Effector CD4-positive, alpha-beta T cell (primary cell): ENCODE measurements at places on chromosomes 1 and 21.

GRCh38 chr1:118021668-118022067, 92.1 kb downstream of the WDR3 start:
- DNase-seq = no peak

- no peak for DNase-seq
Measured at GRCh38 chr1:82399093-82399492, 598.4 kb downstream of the ADGRL2 start.

- peak; percentile 95 for DNase-seq
Measured at GRCh38 chr1:153963030-153963849, at the start of gene SLC39A1. SLC39A1 (minus strand) TSS chr1:153963537; CDS start chr1:153962715, 822 bp downstream.

DNA sequence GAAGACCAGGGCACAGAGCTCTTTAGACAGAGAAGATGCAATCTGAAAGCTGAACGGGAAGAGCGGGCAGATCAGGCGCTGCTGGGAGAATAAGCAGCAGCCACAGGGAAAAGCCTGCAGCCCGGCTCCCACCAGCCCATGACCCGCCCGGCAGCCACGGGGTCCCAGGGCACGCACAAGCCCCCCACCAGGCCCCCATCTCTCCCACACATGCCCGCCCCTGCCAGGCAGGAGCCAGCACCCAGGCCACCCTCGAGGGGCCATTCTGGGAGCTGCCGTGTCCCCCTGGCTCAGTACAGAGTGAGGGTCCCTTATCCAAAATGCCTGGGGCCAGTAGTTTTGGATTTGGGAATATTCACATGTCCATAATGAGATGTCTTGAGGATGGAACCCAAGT, 16.3 kb downstream of the SLC19A1 start:
- no peak for DNase-seq

- no peak for DNase-seq
Measured at GRCh38 chr1:226411619-226412018, 3.7 kb upstream of the PARP1 start.

DNA sequence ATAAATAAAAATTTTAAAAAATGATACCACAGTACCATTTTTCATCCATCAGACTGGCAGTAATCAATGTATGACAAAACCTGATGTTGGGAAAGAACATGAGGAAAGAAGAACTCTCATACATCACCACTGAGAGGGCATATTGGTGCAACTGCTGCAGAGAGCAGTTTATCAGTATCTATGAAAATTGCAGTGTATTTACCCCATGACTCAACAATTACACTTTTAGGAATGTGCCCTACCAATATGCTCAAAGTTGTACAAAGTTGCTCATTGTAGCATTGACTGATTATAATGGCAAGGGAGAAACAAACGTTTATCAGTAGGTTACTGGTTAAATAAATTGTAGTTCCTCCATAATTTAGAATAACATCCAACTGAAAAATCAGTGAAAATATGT, 36.7 kb downstream of the CATSPERE start:
- no peak for DNase-seq
